Stomach (tissue), 19 donors: ENCODE measurements at places on chromosomes 16 and 17. TPM values are rescaled to one million over a fixed set of nuclear protein-coding genes. Genes with fewer than 3 reads are reported as not detected.

GRCh38 chr17:78227455-78227916 lies 3.9 kb upstream of the TMEM235 start:
- no peak for DNase-seq
- no peak overlapping the region for H3K27ac ChIP-seq
- peaks cover 20% of the 10 kb centered on the region for H3K4me1 ChIP-seq
- H3K4me3 ChIP-seq: no peak overlapping the region
- peaks cover 31% of the 10 kb centered on the region for H3K27me3 ChIP-seq

DNA sequence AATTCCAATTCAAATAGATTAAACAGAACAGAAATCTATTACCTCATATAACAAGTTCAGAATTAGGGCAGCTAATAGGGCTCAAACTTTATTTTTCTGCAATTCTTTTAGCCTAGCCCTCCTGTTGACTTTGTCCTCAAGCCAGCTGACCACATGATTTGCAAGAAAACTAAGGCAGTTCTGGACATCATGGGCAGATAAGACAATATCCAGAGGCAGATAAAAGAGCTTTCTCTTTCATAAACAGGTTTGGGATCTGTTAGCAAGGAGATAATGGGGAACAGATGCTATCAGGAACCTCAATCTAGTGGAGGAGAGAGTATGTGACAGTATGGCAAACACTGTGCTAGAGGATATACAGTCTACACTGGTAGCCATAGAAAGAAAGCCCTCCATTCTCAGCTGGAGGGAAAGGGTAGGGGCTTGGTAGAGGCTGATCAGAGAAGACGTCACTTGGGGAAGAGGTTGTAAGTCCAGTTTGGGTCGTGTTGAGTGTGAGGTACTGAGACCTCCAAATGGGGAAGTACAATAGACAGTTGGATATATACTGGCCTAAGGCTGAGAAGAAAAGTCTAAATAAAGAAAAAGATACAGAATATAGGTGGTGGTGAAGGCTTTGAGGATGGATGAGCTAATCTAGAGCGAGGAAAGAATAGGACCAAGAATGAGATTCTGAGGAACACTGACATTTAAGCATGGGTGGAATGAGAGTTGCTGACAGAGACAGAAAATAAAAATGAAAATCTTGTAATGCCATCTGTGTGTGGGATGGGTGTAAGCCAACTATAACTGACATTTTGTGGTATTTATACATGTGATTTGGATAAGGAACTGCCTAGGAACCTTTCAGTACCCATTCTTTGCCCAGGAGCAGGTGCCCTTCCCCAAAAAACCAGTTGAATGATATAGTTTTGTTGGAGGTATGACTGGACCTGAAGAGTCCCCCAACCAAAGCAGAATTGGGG lies 67.4 kb downstream of the CYB561 start:
- no peak overlapping the region for H3K27ac ChIP-seq
- H3K36me3 ChIP-seq: peaks cover 27% of the 10 kb centered on the region
- no peaks in the 10 kb centered on the region for H3K4me1 ChIP-seq
- H3K27me3 ChIP-seq: no peaks in the 10 kb centered on the region
- no peak overlapping the region for H3K4me3 ChIP-seq

DNA sequence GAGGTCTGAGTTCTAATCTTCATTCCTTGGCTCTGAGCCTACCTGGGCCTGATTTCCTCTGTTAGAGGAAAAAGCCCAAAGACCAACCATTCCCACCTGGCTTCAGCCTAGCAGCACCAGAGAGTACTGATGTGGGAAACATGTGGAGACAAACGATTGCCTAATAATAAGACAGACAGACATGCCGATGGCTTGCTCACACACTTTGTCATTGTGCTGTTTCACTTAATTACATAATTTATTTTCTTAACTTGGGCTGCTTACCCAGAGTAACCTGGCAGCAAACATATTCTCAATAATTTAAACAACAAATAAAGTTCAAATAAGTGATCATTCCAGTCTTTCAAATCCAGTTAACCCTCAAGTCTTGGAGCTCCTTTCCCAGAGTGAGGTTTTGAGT lies 83.4 kb downstream of the MAF start:
- no peak overlapping the region for H3K27ac ChIP-seq
- no peak overlapping the region for H3K4me3 ChIP-seq
- DNase-seq: no peak
- no peaks in the 10 kb centered on the region for H3K36me3 ChIP-seq
- H3K27me3 ChIP-seq: no peaks in the 10 kb centered on the region
- H3K4me1 ChIP-seq: no peaks in the 10 kb centered on the region

The MPV17L gene
- total RNA-seq: 0.58 TPM

The EVPL gene
- total RNA-seq: 9.7 TPM
